ENCODE measurements at places on chromosomes 12 and 14. TPM values are rescaled to one million over a fixed set of nuclear protein-coding genes. Genes with fewer than 3 reads are reported as not detected.

DNA sequence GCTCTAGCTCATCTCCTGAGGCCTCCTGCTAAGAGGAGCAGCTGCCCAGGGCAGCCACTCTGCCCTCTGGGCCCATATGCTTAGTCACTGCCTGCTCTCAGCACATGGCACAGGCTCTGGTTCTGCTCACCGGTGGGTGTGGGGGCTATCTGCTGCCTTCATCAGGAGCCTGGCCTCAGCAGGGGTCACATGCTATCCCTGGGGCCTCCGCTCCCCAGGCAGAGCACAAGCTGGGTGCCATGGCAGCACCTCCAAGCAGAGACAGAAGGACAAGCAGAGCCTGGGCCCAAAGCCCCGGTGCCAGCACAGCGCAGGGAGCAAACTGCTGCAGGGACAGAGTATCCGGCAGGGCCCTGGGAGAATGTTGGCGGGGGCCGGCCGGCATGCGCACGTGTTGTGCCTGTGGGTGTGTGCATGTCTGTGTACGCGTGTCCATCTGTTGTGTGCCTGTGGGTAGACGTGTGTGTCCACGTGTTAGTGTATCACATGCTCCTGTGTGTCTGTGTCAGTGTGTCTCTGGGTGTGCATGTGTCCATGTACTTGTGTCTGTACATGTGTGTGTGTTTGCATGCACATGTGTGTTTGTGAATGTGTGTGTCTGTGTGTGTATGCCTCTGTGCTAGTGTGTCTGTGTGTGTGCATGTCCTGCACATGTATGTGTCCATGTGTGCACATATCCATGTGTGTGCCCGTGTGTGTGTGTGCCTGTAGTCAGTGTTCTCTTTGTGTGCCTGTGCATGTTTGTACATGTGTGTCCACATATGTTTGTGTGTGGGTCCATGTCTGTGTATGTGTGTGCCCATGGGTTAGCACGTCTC is 326.9 kb downstream of the TMEM121 start:
- no peaks in the 10 kb centered on the region for H3K36me3 ChIP-seq
- no peak for DNase-seq
- H3K27ac ChIP-seq = no peak overlapping the region
- no peak overlapping the region for H3K4me3 ChIP-seq
- no peaks in the 10 kb centered on the region for H3K4me1 ChIP-seq

DNA sequence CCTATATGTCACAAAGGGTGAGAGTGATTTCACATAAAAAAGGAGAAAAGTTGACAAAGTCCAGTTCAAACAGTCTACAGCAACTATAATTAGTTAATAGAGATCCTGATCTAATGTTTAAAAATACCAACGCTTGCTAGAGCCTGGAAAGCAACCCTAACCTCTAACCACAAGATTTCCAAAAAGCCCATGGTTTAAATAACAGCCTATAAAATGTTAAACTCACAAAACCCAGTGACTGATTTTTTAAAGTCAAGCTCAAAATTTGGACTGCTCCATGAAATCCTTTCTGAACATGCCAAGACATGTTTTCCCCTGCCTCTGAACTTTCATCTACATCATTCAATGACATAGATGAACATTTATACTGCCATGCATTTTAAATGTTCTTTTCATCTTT is 81.6 kb downstream of the PLEKHG7 start:
- no peaks in the 10 kb centered on the region for H3K36me3 ChIP-seq
- no peak overlapping the region for H3K27ac ChIP-seq
- no peak overlapping the region for H3K4me3 ChIP-seq
- no peaks in the 10 kb centered on the region for H3K27me3 ChIP-seq
- no peaks in the 10 kb centered on the region for H3K4me1 ChIP-seq

- no peaks in the 10 kb centered on the region for H3K27me3 ChIP-seq
- DNase-seq = no peak
- H3K36me3 ChIP-seq = no peaks in the 10 kb centered on the region
- H3K4me1 ChIP-seq = peaks cover 4% of the 10 kb centered on the region
- H3K27ac ChIP-seq = no peak overlapping the region
Observed at GRCh38 chr12:124613151-124613585, 45.8 kb upstream of the NCOR2 start.

- no peak overlapping the region for H3K4me3 ChIP-seq
- DNase-seq = no peak
- no peaks in the 10 kb centered on the region for H3K27me3 ChIP-seq
Observed at GRCh38 chr14:103315351-103315911, 18.6 kb upstream of the EIF5 start.

DNA sequence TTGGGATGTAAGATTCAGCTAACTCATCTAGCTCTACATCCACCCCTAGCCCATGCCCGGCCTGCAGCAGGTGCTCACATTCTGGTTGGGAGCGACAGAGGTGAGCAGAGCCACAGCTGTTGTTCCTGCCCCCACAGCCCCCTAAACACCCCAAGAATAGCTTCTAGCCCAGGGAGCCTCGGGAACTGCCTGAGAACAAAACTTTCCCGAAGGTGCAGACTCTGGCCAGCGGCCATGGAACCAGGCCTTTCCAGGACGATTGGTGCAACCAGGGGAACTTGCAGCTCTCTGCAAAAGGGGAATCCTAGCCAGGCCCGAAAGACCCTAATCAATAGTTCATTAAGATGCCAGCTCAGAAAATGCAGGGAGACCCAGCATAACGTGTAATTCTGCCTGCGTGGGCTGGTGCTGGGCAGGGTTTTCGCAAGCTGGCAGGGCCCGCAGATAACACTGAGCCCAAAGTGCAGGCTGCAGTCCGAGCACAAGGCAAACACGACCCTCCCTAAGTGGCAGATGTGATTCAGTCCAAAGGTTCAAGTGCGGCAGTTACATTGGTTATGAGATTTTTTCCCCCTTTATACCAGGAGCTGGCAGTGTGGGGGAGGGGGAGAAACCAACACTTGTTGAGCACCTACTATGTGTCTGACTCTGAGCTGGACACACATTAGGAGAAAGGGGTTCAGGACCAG is 122.5 kb upstream of the MAP1LC3B2 start:
- H3K4me3 ChIP-seq = no peak overlapping the region
- peaks cover 24% of the 10 kb centered on the region for H3K4me1 ChIP-seq
- DNase-seq = no peak
- no peaks in the 10 kb centered on the region for H3K36me3 ChIP-seq
- no peak overlapping the region for H3K27ac ChIP-seq

DNA sequence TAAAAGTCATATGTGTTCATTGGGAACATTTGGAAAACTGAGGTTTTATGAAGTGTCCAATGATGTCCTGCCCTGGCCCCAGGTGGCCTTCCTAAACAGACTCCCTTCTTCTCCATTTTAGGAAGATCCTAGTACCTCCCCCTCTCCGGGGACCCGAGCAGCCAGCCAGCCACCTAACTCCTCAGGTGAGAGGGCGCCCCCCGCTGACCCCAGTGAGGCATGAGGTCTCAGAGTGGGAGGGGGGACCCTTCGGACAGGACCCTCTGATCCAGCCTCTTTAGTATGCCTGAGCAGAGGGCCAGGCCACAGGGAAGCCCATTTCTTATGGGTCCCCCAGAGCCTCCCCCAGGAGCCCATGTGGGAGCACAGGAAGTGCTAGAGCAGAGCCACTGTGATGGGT is 23.7 kb downstream of the DEGS2 start:
- H3K36me3 ChIP-seq = no peaks in the 10 kb centered on the region
- H3K4me1 ChIP-seq = peaks cover 9% of the 10 kb centered on the region
- H3K4me3 ChIP-seq = no peak overlapping the region

DNA sequence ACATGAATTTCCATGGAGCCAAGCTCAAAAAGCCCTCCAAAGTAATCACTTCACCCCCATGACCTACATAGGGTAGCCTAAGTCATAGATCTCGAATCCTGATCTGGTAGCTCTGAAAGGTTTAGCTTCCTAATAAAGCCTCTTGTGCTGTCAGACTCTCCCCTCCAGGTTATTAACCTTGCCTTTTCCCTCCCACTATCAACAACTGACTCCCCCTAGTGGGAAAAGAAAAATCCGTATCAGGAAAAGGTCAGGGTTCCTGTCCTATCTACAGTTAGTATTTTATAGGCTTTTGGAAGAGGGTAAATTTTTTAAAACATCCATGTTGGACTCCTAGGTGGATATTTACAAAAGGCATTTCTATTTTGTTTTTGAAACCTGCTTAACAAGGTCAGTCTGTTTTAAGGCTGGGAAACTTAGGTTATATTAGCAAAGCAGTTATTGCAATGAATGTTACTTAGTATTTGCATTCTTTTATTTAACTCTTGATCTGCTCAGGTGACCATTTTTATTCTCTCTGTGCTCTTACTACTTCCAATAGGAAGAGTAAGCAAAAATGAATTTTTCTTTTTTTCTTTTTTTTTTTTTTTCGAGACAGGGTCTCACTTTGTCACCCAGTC is 8.0 kb downstream of the YY1 start:
- H3K27me3 ChIP-seq = no peaks in the 10 kb centered on the region
- no peak overlapping the region for H3K4me3 ChIP-seq
- peak overlapping the region; percentile 6 for H3K27ac ChIP-seq
- H3K36me3 ChIP-seq = no peaks in the 10 kb centered on the region
- peak; percentile 69 for DNase-seq

DNA sequence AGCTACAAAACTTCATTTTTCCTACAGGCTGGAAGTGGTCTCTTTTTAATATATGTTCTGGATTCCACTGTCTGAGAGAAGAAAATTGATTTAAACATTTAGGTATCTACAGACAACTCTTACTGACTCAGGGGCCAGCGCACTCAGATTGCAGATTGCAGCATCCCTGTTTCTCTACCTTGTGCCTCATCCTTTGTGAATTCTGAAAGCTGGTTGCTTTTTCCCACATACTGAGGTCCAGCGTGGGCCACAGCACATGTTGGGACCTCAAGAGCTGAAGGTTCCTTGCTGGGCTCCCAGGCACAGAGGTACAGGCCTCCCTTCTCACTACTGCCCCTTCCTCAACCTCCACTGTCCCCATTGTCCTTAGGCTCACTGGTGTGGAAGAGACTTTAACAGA is 101.7 kb upstream of the CCDC175 start:
- H3K27me3 ChIP-seq = no peaks in the 10 kb centered on the region
- no peak for DNase-seq
- H3K4me1 ChIP-seq = peaks cover 17% of the 10 kb centered on the region
- no peak overlapping the region for H3K4me3 ChIP-seq
- no peaks in the 10 kb centered on the region for H3K36me3 ChIP-seq

- H3K4me3 ChIP-seq = no peak overlapping the region
- DNase-seq = no peak
- H3K27me3 ChIP-seq = no peaks in the 10 kb centered on the region
- H3K27ac ChIP-seq = no peak overlapping the region
- no peaks in the 10 kb centered on the region for H3K4me1 ChIP-seq
Observed at GRCh38 chr12:131636266-131636665, 74.6 kb upstream of the SFSWAP start.

DNA sequence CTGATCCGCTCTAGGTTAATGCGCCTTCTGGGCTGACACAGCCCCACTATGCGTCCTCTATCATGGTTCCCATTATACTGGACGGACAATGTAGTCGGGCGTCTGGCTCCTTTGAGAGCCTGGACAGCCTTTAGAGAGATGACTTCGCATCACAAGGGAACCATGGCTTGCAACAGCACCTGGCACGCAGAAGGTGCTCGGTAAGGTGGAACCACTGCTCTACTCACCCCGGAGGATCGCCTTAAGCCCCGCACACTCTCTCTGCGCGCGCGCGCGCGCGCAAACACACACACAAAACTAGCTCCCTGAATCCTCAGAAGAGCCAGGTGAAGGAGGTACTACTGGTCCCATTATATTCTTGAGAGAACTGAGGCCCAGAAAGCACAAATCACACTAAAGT is 7.1 kb downstream of the MAP3K12 start:
- H3K27ac ChIP-seq = peak overlapping the region; percentile 79
- peak overlapping the region; percentile 48 for H3K4me3 ChIP-seq
- peaks cover 43% of the 10 kb centered on the region for H3K4me1 ChIP-seq
- DNase-seq = peak; percentile 51

- no peak overlapping the region for H3K27ac ChIP-seq
- H3K4me3 ChIP-seq = peak overlapping the region; percentile 63
- peaks cover 16% of the 10 kb centered on the region for H3K27me3 ChIP-seq
- DNase-seq = peak; percentile 77
Observed at GRCh38 chr14:88551094-88551870, 3.5 kb downstream of the PTPN21 start.

DNA sequence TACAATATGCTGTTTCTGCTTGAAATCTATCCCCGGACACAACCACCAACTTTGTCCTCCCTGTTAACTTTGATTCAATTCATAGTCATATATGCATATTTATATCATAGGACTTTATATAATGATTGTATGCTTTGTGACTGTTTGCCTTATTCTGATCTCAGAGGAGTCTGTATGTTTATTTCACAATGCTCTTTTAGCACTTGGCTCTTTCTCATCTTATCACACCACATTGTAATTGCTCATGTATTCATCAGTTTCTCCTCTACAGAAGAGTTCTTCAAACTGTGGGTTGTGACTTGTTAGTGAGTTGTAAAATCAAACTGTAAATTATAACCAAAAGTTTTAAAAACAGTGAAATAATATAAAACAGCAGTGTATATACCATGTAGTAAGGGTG is 21.7 kb upstream of the PPM1A start:
- no peaks in the 10 kb centered on the region for H3K27me3 ChIP-seq
- no peaks in the 10 kb centered on the region for H3K4me1 ChIP-seq
- no peak for DNase-seq
- peaks cover 9% of the 10 kb centered on the region for H3K36me3 ChIP-seq
- no peak overlapping the region for H3K27ac ChIP-seq
- no peak overlapping the region for H3K4me3 ChIP-seq

DNA sequence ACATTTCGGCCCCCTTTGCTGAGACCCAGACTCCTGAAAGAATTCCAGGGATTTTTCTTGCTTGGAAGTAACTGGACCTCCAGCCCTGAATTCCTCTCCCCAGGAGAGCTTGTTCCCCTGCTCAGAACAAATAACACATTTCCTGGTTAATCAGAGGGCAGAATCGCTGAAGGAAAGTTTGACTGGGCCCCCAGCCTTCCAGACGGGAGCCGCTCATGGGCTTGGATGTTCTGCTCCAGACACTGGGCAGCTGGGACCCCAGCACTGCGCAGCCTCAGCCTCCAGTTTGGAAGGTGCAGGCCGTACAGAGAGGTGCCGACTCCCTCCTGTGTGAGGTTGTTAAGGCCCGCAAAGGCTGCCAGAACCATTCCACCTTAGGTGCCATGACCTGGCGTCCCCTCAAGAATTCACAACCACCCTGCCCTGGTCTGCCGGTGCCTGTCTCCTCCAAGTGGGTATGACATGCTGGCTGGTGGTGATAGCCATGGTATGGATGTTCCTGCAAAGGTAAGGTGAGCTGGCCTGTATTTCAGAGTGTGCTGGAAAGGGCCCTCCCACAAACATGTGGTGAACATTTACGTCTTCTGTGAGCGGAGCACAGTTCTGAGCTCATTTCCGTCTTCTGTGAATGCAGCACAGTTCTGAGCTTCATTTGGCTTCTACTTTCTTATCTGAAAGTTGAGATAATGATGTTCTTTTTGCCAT is 5.1 kb upstream of the LTBP2 start:
- peaks cover 16% of the 10 kb centered on the region for H3K27me3 ChIP-seq
- no peaks in the 10 kb centered on the region for H3K36me3 ChIP-seq
- H3K4me1 ChIP-seq = peaks cover 9% of the 10 kb centered on the region
- no peak overlapping the region for H3K27ac ChIP-seq

BICDL1 gene
- total RNA-seq = 2.5 TPM
